NCI-H345 (cell line): ENCODE measurements at places on chromosomes 6 and 20.

- DNase-seq = no peak
Measured at GRCh38 chr6:166737261-166737660, 110.2 kb upstream of the RPS6KA2 start.

DNA sequence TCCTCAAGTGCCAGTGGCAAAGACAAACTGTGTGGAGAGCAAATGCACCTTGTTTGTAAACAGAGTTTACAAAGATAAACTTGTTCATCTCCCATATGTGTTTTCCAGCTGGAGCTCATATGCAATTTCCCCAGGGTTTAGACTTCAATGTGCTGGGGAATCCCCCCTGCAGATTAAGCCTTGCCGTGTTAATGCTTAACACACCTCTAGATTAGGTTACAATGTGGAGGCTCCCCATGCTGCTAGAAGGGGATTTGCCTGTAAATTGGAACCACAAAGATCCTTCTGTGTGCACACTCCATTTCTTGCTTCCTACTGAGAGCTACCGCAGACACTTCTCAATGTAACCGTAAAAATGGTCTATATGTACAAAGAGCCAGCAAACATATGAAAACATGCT is 263.1 kb downstream of the TBX18 start:
- no peak for DNase-seq

- no peak for DNase-seq
Measured at GRCh38 chr20:53736757-53737395, 143.2 kb upstream of the ZNF217 start.

DNA sequence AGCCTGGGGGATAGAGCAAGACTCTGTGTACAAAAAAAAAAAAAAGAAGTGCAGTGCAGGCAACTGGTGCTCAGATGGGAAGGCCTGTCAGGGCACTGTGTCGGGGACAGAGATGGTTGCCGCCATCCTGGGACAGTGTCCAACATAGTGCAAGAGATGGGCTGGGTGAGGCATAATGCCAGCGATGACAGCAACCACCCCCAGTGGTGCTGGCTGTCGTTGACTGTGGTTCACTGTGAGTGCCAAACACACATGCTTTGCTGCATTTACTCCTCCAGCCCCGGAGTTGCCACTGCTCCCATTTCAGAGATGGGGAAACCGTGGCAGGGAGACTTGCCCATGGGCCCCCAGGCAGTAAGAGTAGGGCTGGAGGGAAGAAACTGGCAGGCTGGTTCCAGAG is 5.2 kb upstream of the C20orf203 start:
- DNase-seq = peak; percentile 37

DNA sequence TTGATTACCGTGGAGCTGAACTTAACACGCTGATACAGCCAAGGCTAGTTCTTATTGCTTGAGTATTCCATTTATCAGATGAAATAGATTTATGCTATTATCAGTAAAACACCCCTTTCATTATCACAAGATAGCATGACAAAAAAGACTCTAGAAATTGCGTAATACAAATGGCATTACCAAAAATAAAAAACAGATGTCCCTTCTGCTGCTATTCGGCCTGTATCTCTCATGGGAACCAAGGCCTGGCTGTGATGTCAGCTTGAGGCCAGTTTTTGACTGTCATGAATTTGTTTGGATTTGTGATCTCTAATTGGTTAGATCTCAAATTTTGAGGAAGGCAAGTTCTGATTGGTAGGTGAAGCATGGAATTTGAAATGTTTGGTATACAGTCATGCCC is 25.2 kb downstream of the MEI4 start:
- no peak for DNase-seq

DNA sequence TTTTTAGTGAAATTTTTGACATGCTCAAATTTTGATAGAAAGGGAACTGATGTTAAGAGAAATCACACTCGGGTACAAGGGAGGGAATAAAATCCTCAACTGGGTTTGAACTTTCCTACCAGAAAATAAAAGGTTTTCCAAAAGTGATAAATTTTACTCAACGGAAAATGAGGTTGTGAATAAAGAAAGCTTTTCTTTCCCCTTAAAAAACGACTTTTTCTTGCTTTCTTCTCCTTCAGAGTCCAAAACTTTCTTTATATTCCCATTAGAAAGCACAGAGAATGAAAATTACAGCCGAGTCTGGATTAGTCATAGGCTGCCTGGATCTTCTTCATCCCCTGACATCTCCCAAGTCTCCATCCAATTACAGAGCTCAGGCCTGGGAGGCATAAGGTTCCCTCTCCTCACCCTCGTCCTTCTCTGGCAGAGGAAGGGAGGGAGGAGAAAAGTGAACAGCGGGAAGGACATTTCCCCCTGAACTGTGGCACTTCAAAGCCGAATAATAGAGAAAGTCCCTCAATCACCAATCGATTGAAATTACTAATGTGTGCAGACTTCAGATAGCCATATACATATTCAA is 28.1 kb upstream of the QKI start:
- DNase-seq = no peak

DNA sequence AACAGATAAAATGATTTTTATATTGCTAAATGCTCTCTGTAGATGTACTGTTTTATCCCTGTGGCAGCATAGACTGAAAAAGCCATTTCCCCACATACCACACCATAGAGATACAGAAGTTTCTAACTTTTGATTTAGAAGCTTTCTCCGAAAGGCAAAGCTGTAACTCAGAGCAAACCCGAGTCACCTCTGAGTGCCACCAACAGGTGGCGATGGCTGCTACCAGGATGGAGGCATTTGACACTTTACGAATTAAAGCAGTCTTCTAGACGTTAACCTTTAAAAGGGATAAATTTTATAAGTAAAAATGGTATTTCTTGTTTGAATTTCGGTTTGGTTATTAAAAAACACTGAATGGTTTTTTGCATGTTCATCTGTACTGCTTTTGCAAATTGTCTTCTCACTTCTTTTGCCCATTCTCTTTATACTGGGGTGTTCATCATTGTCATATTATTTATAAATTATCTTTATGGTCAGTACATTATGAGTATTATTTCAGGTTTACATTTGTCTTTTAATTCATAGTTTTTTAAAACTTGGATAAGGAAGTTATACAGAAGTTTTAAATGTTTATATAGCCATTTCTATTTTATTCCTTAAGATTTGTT is 201.0 kb upstream of the CEP162 start:
- peak; percentile 6 for DNase-seq

DNA sequence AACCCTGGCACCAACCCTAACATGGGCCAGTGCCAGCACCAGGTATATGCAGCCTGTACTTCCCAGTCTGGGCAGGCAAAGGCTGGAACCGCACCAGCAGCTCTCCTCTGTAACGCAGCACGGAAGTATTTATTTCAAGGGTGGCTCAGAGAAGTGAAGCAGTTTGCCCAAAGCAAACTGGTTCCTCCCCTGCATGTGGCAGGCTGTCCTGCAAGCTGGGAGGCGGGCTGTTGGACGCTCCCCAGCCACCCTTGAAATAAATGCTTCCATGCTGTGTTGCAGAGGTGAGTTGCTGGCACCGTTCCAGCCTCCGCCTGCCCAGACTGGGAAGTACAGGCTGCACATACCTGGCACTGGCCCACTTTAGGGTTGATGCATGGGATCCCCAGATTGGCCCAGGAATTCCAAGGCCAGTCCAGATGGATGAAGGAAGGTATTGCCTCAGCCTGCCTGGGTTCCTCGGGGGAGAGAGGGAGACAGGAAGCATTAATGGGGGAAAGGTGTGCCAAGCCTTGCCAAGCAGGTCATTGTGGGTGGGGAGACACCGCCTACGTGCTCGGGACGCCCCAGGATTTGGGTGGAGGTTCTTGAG is 49.8 kb downstream of the PPARD start:
- DNase-seq = peak; percentile 84

DNA sequence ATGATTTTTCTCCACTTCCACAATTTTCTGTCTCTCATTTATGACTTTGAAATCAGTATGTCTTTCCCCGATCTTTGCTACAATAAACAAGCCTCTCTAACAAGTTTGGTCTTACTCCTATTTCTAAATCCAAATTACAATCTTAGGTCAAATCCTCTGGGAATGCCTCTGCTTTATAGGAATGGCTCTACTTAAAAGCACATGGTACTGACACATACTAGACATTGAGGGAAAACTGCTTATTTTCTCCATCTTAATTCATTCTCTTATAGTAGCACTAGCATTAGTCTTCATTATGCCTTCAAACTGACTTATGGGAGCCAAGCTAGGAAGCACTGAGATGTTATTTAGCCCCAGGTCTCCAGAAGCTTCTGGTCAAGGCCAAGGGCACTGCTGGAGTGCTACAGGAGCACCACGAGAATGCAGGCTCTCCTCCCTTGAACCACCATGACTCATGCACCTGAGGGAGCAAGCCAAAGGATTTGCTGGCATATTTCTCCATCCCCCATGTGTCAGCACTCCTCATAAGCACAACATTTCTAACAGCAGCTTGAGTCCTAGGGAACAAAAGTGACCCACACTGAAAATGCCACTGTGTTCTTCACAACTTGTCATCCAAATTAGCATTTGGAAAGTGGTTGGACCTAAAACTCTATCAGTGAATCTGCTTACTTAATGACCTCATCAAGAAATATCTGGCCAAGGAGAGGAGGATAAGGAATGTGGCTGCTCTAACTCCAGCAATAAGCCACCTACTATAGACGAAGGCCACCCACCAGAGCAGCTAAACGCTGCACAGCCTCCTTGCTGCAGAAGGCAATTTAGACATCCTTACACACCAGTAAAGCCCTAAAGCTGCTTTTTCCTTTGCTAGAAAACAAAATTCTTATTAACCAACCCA is 156.8 kb upstream of the KCNQ5 start:
- DNase-seq = no peak
